ENCODE measurements at places on chromosomes 1 and 21.

DNA sequence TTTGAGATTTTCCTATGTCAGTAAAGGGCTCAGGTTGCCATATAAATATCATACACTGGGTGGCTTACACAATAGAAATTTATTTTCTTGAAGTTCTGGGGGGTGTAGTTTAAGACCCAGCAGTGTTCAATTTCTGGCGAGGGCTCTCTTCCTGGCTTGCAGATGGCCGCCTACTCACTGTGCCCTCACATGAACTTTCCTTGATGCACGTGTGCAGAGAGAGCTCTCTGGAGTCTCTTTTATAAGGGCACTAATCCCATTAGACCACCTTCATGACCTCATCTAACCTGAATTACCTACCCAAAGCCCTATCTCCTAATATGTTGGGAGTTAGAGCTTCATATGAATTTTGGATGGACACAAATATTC lies 21.1 kb downstream of the TMEM51 start:
- DNase-seq: no peak

- DNase-seq: no peak
Measured at GRCh38 chr1:85019994-85020393, 23.1 kb upstream of the MCOLN2 start.

GRCh38 chr1:11927866-11928592 lies 1.8 kb upstream of the KIAA2013 start:
- no peak for DNase-seq

DNA sequence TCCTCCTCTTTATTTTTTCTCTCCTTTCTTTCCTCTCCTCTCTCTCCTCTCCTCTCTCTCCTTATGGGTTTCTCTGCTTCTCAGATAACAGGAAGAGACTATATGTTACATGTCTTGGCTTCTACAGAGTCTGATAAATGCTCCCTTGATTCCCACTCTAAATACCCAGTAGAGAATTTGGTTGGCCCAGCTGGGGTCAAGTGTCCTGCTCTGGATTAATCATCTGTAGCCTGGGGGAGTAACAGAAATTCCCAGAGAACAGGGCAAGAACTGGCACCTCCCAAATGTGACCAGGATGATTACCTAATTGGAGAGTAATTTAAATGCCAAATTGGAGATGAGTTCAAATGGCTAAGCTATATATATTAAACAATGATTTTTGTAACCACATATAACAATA lies 146.1 kb upstream of the LMO4 start:
- DNase-seq: no peak

DNA sequence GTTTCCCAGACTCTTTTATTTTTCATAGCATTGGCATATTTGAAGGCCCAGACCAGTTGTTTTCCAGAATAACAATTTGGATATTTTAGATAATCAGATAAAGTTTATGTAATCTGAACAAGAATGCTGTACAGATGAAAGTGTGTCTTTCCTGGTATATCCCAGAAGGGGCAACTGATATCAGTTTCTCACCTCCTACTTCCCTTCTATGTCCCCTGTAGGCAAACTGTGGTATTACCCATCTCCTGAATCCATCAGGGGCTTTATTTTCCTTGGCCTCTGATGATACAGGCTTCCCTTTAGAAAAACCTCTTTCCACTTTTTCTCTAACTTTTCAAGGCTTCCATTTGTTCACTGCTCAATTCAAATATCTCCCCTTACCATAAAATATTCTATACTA lies 87.5 kb upstream of the RGS1 start:
- no peak for DNase-seq

DNA sequence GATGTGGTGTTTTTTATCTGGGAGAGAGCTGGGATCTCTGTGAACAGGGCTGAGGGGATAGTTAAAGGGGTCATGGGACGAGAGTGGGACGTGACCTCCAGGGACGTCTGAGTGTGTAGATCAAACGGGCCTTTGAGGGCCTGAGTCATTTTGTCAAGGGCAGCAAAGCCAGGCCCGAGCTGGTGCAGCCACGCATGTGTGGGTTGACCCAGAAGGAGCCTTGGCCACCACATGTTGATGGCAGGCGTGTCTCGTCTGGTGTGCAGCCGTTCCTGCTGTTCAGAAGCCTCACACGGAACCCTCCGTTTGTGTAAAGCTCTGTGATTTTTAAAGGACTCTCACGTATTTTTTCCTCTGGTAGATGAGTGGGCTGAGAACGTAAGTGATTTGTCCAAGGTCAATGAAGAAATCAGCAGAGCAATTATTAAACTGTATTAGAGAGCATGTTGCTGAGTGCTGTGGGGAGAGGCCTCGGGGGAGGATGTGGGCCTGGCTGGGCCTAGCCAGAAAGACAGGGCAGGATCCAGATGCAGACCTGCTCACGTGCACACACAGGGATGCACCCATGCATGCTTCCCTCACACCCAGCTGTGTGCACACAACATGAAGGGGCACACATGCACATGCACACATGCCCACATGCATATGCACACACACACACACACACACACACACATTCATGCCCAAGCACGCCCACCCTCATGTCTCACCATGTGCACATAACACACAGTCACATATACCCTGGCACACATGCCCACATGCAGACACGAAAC lies 89.8 kb downstream of the AJAP1 start:
- no peak for DNase-seq

DNA sequence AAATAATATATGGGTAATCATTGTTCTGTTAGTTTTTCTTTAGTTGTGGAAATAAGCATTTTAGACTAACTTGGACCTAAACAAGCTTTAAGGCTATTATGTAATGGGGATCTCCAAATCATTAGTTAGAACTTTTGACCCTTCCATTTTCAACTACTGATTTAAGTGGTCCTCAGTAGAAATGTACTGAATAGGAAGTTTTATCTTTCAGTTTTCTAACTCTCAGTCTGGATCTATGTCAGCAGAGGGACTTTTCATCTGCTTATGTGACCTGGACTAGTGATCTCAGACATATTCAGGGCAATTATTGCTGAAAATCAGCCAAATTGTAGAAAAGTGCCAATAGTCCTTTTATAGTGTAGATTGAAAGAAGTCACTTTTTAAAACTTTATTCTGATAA lies 56.0 kb downstream of the SASS6 start:
- no peak for DNase-seq

DNA sequence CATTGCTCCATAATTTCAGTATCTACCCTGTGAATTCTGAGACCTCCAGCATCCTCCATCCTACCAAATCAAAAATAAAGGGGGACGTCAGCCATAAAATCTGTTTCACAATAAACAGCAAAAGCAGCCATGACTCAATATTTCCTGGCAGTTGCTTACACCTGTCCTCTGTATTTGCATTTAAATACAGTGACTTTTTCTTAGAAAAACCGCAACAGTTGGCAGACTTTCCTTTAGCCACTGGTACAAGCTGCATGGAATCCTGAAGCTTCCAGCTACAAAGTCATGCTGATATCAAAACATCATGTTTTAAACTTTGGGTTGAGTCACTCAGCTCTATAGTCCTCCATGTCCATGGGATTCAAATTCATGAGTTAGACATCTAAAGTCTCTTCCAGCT lies 278.0 kb upstream of the KAZN start:
- no peak for DNase-seq

DNA sequence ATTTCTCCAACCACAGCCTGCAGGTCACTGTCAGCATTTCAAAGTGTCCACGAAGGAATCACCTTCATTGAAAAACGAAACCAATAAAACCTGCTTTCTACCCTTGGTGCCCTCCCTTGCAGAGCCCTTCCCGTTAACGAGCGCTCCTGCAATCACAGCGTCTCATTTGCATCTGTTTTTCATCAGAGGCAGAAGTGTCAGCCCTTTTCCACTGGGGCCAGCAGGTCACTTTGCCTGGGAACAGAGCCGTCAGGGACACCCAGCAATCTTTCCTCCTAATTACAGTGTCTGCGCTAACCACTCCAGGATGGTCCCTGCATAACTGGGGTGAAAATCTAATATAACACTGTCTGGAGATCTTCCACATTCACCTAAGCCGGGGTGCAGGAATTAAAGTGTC lies 85.3 kb downstream of the PSMG1 start:
- no peak for DNase-seq

GRCh38 chr1:233229288-233229687 lies 66.2 kb downstream of the PCNX2 start:
- DNase-seq: no peak

DNA sequence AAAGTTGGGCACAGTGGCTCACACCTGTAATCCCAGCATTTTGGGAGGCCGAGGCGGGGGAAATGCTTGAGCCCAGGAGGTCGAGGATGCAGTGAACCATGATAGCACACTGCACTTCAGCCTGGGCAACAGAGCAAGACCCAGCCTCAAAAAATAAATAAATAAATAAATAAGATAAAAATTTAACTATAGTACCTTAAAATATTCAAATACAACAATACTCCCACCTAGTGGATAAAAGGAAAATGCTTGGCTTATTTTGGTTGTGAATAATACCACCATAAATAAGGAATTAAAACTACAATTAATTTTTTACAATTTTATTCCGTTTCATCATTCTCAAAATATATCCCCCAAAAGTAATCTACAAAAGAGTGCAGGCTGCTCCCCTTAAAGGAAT lies 8.1 kb downstream of the PSMG1 start:
- no peak for DNase-seq

DNA sequence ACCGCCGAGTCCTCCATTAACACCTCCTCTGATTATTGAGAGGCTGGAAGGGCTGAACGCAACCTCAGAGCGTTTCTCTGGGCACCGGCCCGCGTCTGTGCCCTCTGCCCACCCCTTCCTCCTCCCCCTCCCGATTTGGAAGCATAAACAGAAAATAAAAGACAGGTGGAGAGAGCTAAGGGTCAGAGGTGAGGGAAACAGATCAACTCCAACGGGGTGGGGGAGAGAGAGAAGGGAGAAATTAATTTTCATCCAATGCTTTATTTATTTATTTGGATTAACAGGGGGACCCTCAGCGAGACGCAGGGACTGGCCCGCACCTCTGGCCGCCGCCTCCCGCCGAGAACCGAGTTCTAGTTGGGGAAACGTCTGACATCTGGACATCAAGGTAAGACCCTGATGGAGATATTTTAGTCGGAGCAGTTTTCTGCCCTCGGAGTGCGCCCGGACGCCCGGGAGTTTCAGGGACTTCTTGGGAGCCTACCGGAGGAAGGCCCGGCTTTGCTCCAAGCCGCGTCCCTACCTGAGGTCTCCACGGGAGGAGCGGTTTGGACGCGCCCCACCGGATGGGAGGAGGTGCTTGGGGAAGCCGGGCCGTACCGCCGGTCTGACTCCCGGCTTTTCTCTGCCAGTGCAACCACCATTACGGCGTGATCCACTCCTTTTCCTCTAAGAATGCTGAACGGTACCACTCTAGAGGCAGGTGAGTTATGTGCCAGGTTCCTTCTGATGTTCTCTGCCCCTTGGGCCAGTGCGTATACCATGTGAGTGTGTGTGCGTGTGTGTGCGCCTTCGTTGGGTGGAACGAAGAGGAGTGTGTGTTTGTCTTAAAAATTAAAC lies 5.1 kb upstream of the LHX9 start:
- DNase-seq: no peak

- DNase-seq: no peak
Measured at GRCh38 chr21:42799516-42799915, 79.8 kb downstream of the WDR4 start.

DNA sequence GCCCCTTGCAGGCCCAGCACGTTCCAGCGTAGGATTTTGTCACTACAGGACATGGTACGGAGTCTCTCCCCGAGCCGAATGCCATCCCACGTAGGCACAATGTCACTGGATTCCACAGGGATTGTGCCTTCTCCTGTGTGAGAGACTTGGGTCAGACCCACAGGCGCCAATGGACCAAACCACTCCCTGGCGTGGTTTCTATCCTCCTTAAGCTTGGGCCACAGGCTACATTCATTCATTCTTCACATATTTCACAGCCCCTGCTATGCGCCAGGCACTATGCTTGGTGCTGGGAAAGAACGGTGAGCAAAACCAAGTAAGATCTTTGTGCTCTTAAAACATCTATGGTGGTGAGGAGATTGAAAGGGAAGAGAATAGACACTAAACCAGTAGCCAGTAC lies 18.7 kb downstream of the CHRNB2 start:
- no peak for DNase-seq

DNA sequence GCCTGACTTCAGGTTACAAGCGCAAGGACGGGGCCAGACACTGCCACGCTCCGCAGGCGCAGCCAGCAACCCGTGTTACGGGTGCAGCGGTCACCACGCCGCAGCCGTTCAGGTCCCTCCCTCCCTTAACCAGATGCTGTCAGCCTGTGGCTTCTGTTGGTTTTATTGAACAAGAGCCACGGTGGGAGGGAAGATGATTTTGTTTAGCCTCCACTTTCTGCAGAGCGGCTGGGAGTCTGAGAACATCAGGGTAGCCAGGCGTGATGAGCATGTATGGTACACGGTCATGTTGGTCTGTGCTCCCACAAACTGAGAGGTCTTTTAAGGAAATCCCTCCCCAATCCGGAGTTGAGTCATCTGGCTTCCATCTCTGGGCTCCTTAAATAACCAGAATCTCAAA lies 18.5 kb upstream of the ADARB1 start:
- DNase-seq: no peak

- DNase-seq: no peak
Measured at GRCh38 chr1:72221811-72222210, 60.5 kb downstream of the NEGR1 start.

GRCh38 chr1:41517062-41517438 lies 32.6 kb upstream of the EDN2 start:
- no peak for DNase-seq

- DNase-seq: peak; percentile 61
Measured at GRCh38 chr21:42818328-42818749, 61.0 kb downstream of the WDR4 start.

- DNase-seq: no peak
Measured at GRCh38 chr1:185987611-185988321, 253.6 kb downstream of the HMCN1 start.

- no peak for DNase-seq
Measured at GRCh38 chr1:44798481-44799365, 1.5 kb upstream of the PLK3 start.

- no peak for DNase-seq
Measured at GRCh38 chr1:107649023-107649422, 316.0 kb downstream of the VAV3 start.

- no peak for DNase-seq
Measured at GRCh38 chr1:92343061-92343460, 44.2 kb downstream of the RPAP2 start.

- DNase-seq: no peak
Measured at GRCh38 chr1:152673016-152673415, 2.1 kb upstream of the LCE2C start.

DNA sequence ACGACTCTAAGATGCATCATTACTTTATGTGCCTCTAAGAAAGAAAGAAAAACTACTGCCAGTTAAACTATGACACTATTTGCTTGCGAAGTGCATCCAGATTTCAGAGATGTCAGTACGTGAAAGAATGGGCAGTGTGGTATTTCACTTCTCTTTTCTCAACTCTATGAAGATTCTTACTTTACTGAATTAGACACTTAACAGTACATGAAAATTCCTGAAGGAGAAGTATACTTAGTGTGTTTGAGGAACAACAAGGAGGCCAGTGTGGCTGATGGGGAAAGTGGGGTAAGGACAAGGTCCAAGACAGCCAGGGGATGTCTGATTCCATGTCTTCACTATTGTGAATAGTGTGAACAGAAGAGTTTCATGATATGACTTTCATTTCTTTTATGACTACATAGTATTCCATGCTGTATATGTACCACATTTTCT lies 53.9 kb upstream of the HSD17B7 start:
- DNase-seq: no peak

- no peak for DNase-seq
Measured at GRCh38 chr1:218616681-218617080, 271.5 kb downstream of the TGFB2 start.
